ENCODE measurements at places on chromosomes 5 and 9.

DNA sequence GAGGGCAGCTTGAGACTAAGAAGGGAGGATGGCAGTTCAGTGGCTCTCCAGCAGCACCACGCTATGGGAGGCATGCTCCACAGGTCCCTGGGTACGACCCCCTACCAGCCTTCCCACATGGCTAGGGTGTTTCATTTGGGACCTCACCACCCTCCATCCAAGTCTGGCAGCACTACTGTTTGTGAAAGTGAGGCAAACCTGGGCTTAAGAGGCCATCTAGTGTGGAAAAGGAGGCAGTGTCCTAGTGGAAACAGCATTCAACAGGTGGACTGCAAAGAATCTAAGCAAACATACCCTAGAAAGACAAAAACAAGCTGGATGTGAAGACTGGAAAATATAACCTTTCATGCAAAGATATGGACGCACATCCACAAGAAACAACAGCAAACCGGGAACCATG, 4.8 kb upstream of the C5orf47 start:
- DNase-seq, result no peak

- no peak for DNase-seq
Observed at GRCh38 chr5:17406423-17406838, 91.6 kb upstream of the TAF11L2 start.

- no peak for DNase-seq
Observed at GRCh38 chr5:60026161-60026560, 132.6 kb upstream of the PDE4D start.

GRCh38 chr9:19252885-19253219, 22.4 kb downstream of the DENND4C start:
- DNase-seq, result no peak

GRCh38 chr9:77038281-77039036, 19.0 kb downstream of the FOXB2 start:
- no peak for DNase-seq
